ENCODE measurements at places on chromosomes 16 and 17.

- no peak for DNase-seq
Measured at GRCh38 chr16:1341495-1342420, 8.3 kb downstream of the BAIAP3 start.

GRCh38 chr17:41868568-41868967 lies 3.3 kb upstream of the KLHL11 start:
- no peak for DNase-seq

DNA sequence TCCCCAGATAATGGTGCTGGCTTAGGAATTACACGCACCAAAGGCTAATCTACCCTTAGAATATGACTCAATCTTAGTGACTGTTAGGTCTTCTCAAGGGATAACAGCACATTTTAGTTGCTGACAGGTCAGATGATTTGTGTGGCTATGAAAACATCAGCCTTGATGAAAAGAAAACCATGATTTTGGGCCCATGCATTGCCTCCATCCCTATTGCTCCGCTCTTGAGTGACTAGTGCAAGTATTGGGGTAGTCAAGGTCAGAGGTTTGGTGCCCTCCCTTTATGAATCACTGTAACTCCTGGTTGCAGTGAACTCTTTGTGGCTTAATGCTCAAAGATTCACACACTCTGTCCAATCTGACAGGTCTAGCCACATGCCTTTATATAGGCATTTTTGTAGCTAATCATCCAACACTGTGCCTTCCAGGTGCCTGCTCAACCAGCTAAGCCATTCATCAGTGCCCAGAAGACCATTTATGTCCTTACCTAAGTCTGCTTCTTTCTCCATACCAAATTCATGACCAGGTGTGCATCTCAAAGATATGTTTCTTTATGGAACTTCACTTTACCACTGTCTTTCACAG lies 251.6 kb downstream of the KCNJ2 start:
- DNase-seq = no peak

GRCh38 chr17:63950940-63951907 lies 19.1 kb upstream of the CD79B start:
- no peak for DNase-seq

- no peak for DNase-seq
Measured at GRCh38 chr16:4360538-4361021, 9.5 kb upstream of the PAM16 start.

DNA sequence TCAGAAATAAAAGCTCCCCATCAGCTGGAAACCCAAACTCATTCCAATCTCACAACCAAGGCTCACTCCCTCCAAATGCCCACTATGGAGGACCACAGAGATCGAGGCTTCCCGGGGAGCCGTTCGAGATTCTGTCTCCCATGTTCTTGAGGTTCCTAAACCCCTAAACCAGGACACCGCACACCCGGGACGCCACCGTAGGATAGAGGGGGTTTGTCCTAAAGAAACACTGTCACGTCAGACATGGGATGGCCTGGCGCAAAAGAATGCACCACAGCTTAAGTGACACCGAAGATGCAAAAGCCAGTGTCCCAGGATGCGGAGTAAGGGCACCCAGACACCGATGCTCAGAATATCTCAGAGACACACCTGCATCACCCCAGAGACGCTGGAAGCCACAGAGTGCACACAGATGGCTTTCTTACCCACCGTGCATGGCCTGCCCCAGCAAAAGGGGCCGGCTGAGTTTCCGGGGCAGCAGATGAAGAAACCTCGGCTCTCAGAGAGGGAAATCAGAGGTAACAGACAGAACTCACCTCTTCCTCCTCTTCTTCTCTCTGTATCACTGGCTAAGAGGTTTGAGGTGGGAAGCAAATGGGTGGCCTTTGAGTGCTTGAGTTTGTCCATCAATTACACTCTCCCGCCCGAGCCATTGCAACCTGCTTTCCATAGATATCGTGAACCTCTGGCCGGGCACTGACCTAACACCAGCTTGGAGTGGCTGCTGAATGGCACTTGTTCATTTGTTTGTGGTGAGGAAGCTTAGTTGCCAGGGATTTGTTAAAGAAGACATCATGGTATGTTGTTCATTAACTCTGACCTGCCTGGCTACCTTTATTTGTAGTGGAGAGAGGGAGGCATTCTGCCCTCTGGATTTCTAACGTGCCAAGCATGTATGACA lies 65.1 kb upstream of the TNRC6C start:
- no peak for DNase-seq

GRCh38 chr17:55342800-55343585 lies 78.2 kb downstream of the HLF start:
- DNase-seq = no peak

DNA sequence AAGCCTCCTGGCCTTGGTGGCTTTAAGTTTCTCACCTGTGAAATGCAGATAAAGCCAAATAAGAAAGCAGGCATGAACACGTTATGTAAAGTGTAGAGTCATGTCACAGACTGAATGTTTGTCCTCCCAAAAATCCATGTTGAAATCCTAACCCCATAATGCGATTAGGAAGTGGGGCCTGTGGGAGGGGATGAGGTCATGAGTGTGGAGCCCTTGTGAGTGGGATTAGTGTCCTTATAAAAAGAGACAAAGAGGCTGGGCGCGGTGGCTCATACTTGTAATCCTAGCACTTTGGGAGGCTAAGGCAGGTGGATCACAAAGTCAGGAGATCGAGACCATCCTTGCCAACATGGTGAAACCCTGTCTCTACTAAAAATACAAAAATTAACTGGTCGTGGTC lies 19.5 kb upstream of the C16orf78 start:
- DNase-seq = no peak

GRCh38 chr16:56355786-56356275 lies 69.5 kb downstream of the AMFR start:
- DNase-seq = no peak

- DNase-seq = no peak
Measured at GRCh38 chr17:44390250-44390870, 911 bp upstream of the ITGA2B start.

DNA sequence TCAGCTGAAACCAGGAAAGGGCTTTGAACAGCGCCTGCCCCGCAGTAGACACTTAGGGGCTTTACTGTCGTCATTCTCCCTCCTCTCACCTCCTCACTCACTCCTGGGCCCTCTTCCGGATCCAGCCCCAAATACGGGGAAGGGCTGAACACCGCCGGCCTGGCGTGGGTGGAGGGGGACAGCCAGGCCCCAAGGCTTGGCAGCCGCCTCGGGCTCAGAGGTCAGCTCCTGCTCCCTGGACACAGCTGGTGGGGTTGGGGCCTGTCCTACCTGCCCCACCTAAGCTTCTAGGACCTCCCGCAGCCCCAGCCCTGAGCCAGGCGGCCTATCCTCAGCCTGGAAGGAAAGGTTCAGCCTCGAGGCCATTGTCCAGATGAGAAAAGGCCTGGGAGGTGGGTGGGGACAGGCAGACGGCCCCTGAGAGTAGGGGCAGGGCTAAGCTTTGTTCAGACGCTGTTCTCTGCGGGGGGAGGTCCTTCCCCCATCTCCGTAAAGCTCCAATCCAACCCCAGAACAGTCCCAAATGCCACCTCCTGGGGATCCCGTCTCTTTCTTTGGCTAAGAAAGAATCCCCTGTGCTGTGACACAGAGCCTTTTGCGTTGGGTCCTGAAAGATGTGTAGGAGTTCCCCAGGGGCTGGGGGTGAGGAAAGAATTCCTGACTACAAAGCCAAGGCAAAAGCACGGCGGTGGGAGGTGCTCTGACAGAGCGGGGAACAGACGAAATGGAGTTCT lies 881 bp upstream of the LLGL1 start:
- DNase-seq = no peak

DNA sequence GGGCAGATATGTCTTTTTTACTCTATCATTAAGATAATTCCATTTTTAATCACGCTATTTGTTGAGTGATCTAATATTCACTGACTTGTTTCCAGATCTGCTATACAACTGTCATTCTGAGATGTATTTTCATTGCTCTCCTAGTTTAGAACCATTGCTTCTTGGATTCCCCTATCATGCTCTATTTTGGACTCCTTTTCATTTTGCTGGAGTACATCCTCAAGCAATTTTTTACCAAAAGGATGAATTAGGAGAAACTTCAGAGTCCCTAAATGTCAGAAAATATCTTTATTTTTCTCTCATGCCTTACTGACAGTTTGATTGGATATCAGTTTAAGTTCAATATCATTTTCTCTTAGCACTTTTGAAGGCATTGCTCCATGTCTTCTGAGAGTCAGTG lies 9.8 kb downstream of the MT4 start:
- no peak for DNase-seq

GRCh38 chr17:40425741-40426140 lies 8.0 kb upstream of the TOP2A start:
- DNase-seq = no peak

GRCh38 chr17:48125829-48126531 lies 18.4 kb downstream of the SNX11 start:
- no peak for DNase-seq

GRCh38 chr16:49542391-49542891 lies 168.8 kb downstream of the C16orf78 start:
- no peak for DNase-seq

DNA sequence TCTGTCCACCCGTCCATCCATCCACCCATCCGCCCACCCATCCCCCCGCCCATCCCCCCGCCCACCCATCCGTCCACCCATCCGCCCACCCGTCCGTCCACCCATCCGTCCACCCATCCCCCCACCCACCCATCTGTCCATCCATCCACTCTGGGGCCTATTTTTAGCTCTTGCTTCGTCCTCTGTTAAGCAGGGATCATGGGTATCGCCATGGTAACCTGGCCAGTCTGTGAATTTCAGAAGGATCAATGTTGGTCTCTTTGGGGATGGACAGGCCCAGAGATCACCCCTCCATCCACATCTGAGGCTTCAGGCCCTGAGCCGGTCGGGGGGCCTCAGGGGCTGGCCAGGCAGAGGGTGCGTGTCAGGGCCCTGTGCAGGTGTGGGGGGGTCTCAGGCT lies 15.2 kb upstream of the DPEP1 start:
- no peak for DNase-seq

- no peak for DNase-seq
Measured at GRCh38 chr16:89467382-89467781, 23.0 kb downstream of the ANKRD11 start.

- DNase-seq = no peak
Measured at GRCh38 chr17:73007407-73007806, 85.1 kb downstream of the SLC39A11 start.

- no peak for DNase-seq
Measured at GRCh38 chr17:67244431-67245072, 444 bp downstream of the HELZ start.

GRCh38 chr17:51427856-51428255 lies 167.5 kb downstream of the UTP18 start:
- peak; percentile 35 for DNase-seq

DNA sequence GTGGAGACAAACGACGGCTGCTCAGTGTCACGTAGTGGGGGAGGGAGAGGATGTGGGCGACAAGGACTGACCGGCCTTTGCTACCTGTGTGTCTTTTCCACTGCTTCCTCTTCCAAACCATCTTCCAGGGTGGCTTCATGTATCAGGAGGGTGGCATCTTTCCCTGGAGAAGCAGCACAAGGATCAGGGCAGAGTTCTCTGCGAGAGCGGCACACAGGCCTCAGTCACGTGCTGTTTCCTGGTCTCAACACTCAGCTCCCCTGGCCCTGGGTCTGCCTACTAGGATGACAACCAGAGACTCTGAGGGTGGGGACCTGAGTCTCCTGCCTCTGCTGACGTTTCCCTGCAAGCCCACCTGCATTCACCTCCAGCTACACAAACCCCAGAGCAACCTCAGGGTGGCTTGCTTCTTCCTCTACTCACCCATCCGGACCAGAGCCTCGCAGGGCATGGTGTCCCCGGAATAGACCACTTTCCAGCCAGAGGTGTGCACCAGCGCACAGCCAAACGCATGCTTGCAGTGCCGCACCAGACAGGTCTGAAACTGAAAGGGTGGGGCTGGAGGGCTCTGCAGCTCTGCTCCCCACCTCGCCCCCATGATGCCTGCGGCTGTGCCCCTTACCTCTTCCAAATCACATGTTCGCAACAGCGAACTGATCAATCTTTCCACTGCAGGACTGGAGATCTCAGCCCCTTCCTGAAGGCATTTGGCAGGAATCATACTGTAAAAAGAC lies 23.3 kb downstream of the ELAC2 start:
- no peak for DNase-seq

DNA sequence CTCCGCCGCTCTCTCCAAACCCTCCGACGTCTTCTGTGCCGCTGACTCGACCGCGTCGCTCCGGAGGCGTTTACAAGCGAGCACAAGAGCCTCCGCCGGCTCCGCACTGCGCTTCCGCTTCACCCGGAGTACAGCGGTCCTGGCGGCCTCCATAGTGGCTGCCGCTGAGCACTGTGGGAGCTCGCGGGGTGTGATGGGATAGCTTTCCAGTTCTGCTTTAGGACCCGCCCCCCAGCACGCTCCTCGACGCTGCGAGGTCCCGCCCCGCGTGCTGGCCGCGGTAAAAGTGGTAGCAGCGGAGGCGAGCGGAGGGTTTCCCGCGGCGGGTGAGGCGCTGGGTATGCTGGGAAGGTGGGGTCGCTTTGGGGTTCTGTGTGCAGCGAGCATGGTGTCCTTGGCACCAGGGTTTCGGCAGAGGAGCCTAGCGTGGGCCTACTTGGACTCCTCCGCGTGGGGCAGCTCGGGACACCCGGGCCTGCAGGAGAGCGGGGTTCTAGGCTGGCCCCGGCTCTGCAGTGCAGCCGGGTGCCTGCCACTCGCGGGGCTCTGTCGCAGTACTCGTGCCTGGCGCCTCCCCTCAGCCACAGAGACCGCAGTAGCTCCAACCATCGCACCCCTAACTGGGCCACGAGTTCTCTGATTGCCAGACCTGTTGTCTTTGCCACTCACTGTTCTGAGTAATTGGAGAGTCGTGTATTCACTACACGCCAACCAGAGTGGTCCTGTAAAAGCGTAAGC lies at the start of the genes PRMT7 and SLC7A6OS:
Gene PRMT7 (plus strand): TSS at position 246 of the 738 bp plus-strand sequence. CDS start 4,961 bp downstream, outside the sequence.
Gene SLC7A6OS (minus strand): TSS at position 173 of the 738 bp plus-strand sequence. CDS start 20 bp downstream, at position 153.
- DNase-seq = peak; percentile 82

- no peak for DNase-seq
Measured at GRCh38 chr16:15950161-15950854, 892 bp downstream of the ABCC1 start.

GRCh38 chr16:51696376-51696775 lies 545.3 kb upstream of the SALL1 start:
- DNase-seq = no peak

DNA sequence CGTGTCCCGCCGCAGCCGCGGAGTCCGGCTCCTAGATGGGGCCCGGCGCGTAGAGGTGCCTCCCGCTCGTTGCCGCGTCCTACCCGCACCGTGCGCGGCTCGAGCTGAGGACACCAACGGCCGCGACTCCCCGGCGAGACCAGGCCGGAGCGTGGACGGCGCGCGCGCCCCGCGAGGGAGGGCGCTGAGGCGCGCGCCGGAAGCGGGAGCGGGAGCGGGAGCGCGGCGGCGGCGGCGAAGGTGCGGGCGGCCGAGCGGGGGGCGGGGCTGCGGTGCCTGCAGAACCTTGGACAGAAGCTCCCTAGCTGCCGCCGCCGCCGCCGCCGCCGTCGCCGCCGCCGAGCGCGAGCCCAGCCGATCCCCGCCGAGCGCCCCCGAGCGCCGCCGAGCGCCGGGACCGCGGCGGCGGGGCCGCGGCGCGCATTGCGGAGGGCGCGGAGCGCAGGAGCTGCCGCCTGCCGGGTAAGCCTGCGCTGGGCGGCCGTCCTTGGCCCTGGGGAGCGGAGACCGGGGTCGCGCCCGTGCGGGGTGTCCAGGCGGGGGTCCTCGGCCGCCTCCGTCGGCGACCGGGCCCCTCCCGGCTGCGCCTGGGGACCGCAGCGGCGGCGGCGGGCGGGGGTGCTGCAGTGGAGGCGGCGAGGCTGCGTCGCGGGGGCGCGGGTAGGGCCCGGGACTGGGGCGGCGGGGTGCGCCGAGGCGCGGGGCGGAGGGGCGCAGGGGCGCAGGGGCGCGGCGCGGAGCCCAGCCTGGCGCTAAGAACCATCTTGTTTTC lies at the start of gene CDK5R1:
Gene CDK5R1 (plus strand): TSS at position 293 of the 772 bp plus-strand sequence. CDS start 628 bp downstream, outside the sequence.
- peak; percentile 33 for DNase-seq

Data from stimulated activated CD8-positive, alpha-beta memory T cell treated with anti-CD3 and anti-CD28 coated beads, Interleukin-12 subunit alpha, Interleukin-12 subunit beta, amount 100 ng/mL, for 1 hour (primary cell).